Heart right ventricle (tissue), 16 donors: ENCODE measurements at places on chromosomes 16 and 17. TPM values are rescaled to one million over a fixed set of nuclear protein-coding genes. Genes with fewer than 3 reads are reported as not detected.

- DNase-seq: no peak
Observed at GRCh38 chr17:81459224-81459623, 53.4 kb downstream of the ACTG1 start.

GRCh38 chr17:7224661-7225111 is 4.9 kb downstream of the ACADVL start:
- DNase-seq: peak; percentile 4

GRCh38 chr16:86110134-86110533 is 211.2 kb downstream of the IRF8 start:
- DNase-seq: no peak

DNA sequence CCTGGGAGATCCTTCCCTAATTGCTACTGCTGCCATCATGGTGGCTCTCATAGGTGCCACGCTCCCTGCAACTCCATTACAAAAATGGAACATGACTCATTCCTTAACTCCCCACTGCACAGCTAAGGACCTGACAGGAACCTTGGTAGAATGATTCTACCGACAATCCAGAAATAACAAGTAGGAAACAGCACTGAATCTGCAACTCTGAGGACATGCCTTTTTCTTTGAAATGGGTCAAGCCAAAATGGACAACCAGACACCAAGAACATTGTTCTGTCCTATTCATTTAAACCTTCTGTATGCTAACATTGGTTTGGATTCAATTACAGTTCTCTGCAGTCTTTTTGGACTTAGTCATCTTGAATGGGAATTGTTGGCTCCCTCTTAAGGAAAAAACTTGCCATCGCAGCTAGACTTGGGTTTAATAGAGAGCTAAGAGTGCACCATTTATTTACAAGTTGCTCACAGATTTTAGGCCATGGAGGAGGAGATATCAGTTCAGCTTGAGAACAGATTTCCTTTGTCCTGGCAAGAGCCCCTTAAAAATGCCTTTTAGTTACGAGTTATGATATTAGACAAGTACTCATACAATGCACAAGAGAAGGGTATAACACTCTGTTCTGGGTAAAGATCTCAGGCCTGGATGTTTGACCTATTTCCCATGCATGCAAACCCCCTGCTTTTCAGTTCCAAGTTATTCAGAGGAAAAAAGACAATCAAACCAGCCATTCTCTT is 20.9 kb upstream of the NSRP1 start:
- DNase-seq: no peak

SDR42E2 gene
- not detected for polyA plus RNA-seq

- no peak for DNase-seq
Observed at GRCh38 chr17:58059141-58059540, 24.1 kb upstream of the DYNLL2 start.

- DNase-seq: no peak
Observed at GRCh38 chr17:37220607-37220953, 155.2 kb upstream of the C17orf78 start.

- no peak for DNase-seq
Observed at GRCh38 chr17:79001190-79002020, 8.2 kb downstream of the CANT1 start.

UQCRC2 gene
- 183 TPM for polyA plus RNA-seq

GRCh38 chr16:53282975-53283946 is 151.0 kb upstream of the RBL2 start:
- no peak for DNase-seq

- DNase-seq: no peak
Observed at GRCh38 chr17:81533339-81534141, 5.4 kb downstream of the FSCN2 start.

DNA sequence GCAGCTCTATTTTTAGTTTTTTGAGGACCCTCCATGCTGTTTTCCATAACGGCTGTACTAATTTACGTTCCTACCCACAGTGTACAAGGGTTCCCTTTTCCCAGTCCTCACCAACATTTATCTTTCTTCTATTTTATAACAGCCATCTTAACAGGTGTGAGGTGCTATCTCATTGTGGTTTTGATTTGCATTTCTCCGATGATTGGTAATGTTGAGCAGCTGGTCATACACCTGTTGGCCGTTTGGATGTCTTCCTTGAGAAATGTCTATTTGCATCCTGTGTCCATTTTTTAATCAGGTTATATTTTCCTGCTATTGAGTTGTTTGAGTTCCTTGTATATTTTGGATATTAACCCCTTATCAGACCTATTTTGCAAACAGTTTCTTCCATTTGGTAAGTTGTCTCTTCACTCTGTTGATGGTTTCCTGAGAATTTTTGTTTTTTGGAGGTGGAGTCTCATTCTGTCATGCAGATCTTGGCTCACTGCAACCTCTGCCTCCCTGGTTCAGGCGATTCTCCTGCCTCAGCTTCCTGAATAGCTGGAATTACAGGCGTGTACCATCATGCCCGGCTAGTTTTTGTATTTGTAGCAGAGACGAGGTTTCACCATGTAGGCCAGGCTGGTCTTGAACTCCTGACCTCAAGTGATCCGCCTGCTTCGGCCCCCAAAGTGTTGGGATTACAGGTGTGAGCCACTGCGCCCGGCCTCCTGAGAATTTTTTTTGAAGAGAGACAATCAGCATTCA is 279.6 kb downstream of the SNX29 start:
- DNase-seq: no peak

DNA sequence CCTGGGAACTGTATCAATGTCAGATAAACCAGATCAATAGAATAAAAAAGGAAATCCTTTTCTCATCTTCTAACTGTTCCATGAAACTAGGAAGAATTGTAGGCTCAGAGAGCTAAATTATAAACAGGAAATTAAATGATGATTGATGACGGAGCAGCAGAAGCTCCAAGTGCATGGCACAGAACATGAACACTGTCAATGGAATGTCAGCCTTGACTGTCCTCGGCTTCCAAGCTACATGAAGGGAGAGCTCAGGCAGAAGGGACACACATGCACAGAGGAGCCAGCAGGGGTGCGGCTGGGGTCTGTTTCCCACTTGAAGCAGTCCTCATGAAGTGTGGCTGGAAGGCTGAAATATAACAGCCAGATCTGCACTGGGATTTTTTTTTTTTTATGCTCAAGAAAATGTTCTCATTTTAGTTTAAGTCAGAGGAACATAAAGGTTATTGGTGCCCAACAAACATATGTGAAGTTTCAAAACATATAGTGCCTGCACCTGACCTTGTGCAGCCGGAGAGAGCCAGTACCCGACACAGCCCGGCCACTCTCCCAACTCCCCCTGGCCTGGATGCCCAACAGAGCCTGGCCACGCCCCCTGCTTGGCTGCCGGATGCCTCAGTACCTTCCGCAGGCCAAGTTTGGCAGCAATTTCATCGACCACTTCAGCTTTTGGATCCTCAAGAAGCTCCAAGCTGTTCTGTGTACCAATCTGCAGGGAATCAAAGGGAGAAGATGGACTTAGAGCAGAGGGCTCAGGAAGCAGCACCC is 37.0 kb downstream of the NPLOC4 start:
- peak; percentile 63 for DNase-seq

- no peak for DNase-seq
Observed at GRCh38 chr16:60586493-60586892, 1449.7 kb downstream of the CDH8 start.

DNA sequence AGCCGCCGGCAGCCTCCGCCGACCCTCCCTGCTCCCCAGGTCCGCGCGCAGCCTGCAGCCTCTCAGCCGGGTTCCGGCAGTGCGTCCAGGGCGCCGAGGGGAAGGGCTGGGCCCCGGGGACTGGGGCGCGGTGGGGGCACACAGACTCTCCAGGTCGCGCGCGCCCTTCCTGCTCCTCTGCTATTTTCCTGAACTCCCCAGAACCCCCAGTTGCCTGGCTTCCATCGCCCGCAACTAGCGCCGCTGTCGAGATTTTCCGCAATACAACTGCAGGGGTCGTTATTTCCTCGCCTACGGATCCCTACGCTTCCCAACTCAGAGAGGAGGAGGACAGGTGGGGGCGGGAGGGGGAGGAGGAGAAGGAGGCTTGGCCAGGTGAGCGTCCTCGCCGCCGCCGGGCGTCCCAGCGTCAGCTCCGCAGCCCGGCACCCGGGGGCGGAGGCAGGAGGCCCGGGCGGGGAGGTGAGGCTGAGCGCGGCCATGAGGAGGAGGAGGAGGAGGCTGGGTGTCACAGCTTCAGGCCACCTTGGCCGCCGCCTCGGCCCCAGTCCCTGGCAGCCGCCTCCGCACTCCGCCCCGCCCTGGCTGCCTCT is at the start of gene CA10:
Gene CA10, minus strand, starts transcription at position 265 of the 593 bp plus-strand sequence.
- DNase-seq: no peak

MYH8 gene
- polyA plus RNA-seq: not detected

KRT20 gene
- not detected for polyA plus RNA-seq

COX6A2 gene
- 1,540 TPM for polyA plus RNA-seq

ZFP3 gene
- polyA plus RNA-seq: 4.5 TPM
